ENCODE measurements at places on chromosomes 11 and 22. TPM values are rescaled to one million over a fixed set of nuclear protein-coding genes. Genes with fewer than 3 reads are reported as not detected.

- no peak for DNase-seq
These were observed 9.0 kb upstream of the SPINDOC start for GRCh38 chr11:63804259-63804658.

DNA sequence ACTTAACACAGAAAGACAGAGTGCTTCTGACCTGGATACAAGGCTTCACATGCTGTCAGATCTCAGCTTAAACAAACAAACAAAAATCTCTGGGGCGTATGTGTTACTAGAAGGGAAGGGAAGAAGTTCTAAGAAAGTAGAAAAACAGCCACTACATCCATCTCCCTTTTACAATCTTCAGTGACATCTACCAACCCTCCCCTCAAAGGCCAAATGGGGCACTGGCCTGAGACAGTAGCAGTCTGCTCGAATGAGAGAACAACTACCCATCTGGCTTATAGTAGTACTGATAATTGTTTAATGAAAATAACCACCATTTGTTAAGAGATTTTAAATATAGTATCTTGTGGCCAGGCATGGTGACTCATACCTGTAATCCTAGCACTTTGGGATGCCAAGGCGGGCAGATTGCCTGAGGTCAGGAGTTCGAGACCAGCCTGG is 29.4 kb downstream of the CCDC83 start:
- DNase-seq: no peak

- no peak for DNase-seq
These were observed 32.1 kb downstream of the GDPD5 start for GRCh38 chr11:75493626-75494025.

DNA sequence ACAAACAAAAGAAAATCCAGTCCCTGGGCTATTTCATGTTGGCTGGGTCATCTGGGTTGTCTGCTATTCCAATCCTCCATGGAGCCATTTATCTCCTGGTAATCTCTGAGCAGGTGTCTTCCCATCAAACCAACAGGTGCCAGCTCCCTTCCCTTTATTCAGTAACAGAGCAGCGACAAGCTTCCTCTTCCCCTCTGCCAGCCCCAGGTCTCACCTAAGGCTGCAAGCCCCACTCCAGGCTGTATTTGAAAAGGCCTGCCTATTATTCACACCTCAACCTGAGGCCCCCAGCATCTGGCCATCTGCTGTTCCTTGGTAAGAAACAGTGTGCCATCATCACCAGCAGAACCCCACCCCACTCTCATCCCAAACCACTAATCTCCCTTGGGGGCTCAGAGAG is 436.2 kb downstream of the BUD13 start:
- DNase-seq: no peak

DNA sequence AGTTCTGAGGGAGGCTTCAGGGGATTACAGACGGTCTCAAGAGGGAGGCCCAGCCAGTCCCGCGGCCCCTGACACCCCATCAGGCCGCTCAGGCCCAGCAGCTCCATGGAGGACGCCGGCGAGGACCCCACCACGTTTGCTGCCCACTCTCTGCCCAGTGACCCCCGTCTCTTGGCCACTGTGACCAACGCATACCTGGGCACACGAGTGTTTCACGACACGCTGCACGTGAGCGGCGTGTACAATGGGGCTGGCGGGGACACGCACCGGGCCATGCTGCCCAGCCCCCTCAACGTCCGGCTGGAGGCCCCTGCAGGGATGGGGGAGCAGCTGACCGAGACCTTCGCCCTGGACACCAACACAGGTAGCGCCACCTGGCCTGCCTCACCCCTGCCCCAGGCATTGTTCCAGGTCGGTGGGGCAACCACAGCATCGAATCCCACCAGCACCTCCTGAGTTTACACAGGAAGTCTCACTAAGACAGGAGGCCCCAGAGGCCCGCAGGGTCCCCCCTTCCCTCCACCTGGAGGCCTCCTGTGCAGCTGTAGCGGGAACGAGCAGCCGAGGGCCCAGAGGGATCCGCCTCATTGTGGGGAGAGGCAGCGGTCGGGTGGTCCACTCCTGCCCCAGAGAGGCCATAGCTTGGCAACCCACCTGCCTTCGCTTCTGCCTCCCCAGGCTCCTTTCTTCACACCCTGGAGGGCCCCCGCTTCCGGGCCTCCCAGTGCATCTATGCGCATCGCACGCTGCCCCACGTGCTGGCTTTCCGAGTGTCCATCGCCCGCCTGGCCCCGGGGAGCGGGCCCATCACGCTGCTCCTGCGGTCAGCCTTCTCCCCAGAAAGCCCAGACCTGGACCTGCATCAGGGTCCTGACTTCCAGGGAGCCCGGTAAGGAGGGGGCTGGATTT is 1.0 kb downstream of the PGGHG start:
- DNase-seq: no peak

GRCh38 chr11:66347425-66348276 is at the start of gene B4GAT1:
TSS of gene B4GAT1 (minus strand) at chr11:66347629. CDS start at chr11:66347545, 84 bp downstream.
- peak; percentile 83 for DNase-seq

DNA sequence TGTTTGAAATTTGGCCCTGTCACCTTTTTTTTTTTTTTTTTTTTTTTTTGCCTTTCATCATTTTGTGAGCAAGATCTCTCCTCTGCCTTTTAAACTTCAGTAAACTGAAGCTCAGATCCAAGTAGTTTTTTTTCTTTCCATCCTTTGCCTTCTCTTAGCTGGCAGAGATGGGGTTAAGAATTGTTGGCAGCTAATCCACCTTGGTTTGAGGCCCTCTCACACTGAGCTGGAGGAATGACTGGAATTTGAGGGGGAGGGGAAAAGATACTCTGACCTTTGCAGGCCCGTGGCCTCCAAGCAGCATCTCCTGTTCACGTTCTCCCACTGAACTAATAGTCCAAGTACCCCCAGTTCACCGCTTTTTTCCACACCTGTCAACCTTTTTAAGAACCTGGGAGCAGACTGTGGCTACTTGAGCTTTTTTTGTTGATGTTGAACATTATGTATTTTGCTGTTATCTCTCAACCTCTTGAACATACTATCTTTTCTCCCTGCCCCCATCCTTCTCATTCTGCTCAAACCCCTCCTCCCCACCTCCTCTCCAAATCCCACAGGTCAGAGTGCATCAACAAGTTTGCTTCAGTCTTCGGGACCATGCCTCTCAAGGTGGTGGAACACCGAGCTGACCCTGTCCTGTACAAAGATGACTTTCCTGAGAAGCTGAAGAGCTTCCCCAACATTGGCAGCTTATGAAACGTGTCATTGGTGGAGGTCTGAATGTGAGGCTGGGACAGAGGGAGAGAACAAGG is 66.2 kb downstream of the ALX4 start:
- no peak for DNase-seq

DNA sequence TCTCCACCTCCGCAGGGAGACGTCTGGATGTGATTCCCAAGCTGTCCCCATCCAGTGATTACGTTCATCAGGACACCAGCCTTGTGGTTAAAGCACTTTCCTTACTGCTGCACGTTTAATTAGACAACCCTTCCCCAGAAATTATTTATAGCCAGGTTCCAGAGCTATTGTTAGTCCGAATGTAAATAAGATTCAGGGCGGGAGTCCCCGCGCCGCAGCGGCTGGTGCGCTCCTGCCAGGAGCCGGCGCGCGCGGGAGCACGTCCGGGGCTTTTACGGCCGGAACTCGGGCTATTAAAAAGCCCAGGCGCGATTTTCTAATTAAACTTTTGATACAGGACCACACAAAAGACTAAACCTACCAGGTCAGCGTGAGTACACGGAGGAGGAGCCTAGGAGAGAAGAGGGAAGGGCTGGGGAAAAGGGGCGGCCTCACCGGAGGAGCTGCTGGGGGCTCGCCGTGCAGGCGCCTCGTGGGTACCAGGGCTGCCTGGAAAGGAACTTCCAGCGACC is 538.3 kb downstream of the OPCML start:
- no peak for DNase-seq

- DNase-seq: no peak
These were observed 561.9 kb upstream of the ANO5 start for GRCh38 chr11:21630934-21631478.

Gene CHST1
- 10.5 TPM for total RNA-seq

Gene HEPN1
- total RNA-seq: not detected

Gene NLRX1
- 3.3 TPM for total RNA-seq

Measured in occipital lobe (tissue), 3 donors.